Right ventricle myocardium superior (tissue), 1 donor: ENCODE measurements at places on chromosomes 7 and 10. TPM values are rescaled to one million over a fixed set of nuclear protein-coding genes. Genes with fewer than 3 reads are reported as not detected.

Gene OLAH
- 0.27 TPM for total RNA-seq

Gene GATA3
- 0.83 TPM for total RNA-seq

Gene ATOH7
- not detected for total RNA-seq

Gene TAS2R41
- total RNA-seq: not detected

Gene GPR26
- total RNA-seq: not detected

Gene PAX4
- total RNA-seq: not detected

Gene HYAL4
- total RNA-seq: not detected

Gene TMEM140
- 22.8 TPM for total RNA-seq

Gene CEP55
- total RNA-seq: 0.59 TPM

Gene VAX1
- not detected for total RNA-seq

Gene TES
- 19.0 TPM for total RNA-seq

Gene FAM171A1
- total RNA-seq: 10.3 TPM

Gene IFRD1
- total RNA-seq: 18.0 TPM

Gene ARMC3
- not detected for total RNA-seq

Gene ACBD7
- not detected for total RNA-seq

Gene MIOS
- total RNA-seq: 23.5 TPM

Gene CALHM1
- not detected for total RNA-seq

Gene EGFR
- total RNA-seq: 10.1 TPM

Gene GALNT17
- total RNA-seq: 72.1 TPM

Gene CALCR
- total RNA-seq: 0.05 TPM

Gene C10orf53
- not detected for total RNA-seq

Gene LIPJ
- total RNA-seq: not detected

Gene CARD11
- 0.22 TPM for total RNA-seq

Gene FAM237B
- total RNA-seq: not detected

Gene IGFBP3
- total RNA-seq: 52.3 TPM

Gene PRTFDC1
- 6.5 TPM for total RNA-seq

Gene GRID2IP
- total RNA-seq: not detected

Gene LRRC61
- 3.7 TPM for total RNA-seq

Gene GIMAP2
- total RNA-seq: 4.7 TPM

Gene CLCN1
- 0.08 TPM for total RNA-seq

Gene ANXA7
- total RNA-seq: 99.4 TPM

Gene SHH
- not detected for total RNA-seq

Gene MMRN2
- 33.5 TPM for total RNA-seq

Gene ANK3
- 192 TPM for total RNA-seq

Gene GIMAP8
- total RNA-seq: 14.4 TPM

Gene ATRNL1
- 0.38 TPM for total RNA-seq

Gene GPRIN2
- not detected for total RNA-seq

Gene CDC14C
- total RNA-seq: not detected

Gene FEZF1
- total RNA-seq: not detected

Gene CFAP46
- total RNA-seq: 1.9 TPM

Gene HSPA12A
- 15.9 TPM for total RNA-seq

Gene LDB3
- total RNA-seq: 1,375 TPM

Gene CFAP69
- 1.3 TPM for total RNA-seq

Gene SMO
- total RNA-seq: 5.0 TPM

Gene TFPI2
- total RNA-seq: 1.3 TPM

Gene SEMA3D
- 1.1 TPM for total RNA-seq

Gene STRIP2
- 16.2 TPM for total RNA-seq
